Activated gamma-delta T cell treated with anti-CD3 and anti-CD28 coated beads, Interleukin-2, amount 50 U/mL, for 16 hours (primary cell): ENCODE measurements at places on chromosomes 2 and 18.

GRCh38 chr18:3869848-3870247 lies 419.9 kb downstream of the TGIF1 start:
- DNase-seq = no peak

DNA sequence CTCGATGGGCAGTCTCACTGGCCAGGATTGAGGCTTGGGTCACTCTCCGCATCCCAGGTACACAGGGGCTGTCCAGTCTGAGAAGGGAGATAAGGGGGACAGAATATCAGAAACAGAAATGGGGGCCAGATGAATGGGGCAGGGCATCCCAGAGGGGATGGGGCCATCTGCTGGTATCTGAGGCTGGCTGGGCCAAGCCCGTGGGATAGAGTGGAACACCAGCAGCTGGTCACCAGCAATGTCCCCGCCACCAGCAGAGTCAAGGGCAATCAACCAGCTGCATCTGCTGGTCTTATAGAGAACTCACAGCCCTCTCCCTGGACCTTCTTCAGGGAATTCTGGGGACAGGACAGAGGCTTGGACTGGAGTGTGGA lies 128.8 kb upstream of the HAAO start:
- no peak for DNase-seq

DNA sequence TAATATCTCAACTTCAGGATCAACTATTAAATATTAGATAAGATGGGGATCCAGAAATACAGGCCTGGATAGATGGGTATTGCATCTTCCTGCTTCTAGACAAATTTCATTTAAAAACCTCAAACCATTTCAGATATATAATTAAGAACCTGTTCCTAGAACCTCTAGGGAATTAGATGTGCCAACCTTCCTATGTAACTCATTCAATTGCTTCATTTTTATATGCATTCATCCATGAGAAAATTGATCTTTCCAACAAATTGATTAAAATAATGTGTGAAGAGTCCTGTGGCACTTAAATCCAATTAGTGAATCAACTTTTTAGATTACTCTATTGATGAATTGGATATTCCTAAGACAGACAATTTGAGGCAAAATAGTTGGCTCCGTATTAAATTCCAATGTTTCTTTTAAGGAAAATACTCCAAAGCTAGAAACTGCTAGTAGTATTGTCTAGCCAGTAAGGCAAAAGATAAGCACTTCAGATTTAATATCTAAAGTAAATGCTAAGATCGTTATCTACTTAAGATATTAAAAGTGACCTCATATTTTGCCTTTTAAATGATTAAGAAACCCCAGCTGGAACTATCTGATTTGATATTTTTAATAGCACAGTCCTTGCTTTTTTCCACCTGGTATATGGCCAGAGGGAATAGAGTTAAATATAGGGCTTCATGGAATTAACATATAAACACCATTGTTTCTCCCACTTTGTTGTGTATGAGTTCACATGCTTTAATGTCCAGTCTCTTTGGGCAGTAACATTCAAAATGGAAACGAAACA lies 35.8 kb downstream of the DARS1 start:
- DNase-seq = no peak

- DNase-seq = no peak
These were observed 72.0 kb downstream of the PLEKHM3 start for GRCh38 chr2:207953354-207953753.

DNA sequence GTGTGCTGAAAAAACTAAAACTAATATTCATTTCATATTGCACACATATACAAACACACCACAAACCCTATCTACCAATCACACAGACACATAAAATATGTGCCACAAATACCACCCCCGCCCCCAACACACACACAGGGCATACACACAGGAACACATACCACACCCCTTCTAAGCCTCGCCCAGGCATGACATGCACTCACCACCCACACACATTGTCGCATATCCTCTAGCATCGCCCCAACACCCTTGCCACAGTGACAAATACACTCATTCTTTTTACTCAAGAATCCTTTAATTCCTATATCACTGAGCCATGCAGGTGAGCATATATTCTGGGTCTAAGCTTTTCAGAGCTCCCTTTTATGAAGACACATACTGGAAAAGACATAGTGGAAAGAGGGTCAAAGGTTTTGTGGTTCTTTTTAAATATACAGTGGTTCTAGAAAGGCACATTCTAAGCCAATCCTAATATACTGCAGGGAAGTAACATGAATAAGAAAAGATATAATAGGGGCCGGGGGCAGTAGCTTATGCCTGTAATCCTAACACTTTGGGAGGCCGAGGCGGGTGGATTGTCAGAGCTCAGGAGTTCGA lies 24.5 kb upstream of the LCLAT1 start:
- peak; percentile 75 for DNase-seq

DNA sequence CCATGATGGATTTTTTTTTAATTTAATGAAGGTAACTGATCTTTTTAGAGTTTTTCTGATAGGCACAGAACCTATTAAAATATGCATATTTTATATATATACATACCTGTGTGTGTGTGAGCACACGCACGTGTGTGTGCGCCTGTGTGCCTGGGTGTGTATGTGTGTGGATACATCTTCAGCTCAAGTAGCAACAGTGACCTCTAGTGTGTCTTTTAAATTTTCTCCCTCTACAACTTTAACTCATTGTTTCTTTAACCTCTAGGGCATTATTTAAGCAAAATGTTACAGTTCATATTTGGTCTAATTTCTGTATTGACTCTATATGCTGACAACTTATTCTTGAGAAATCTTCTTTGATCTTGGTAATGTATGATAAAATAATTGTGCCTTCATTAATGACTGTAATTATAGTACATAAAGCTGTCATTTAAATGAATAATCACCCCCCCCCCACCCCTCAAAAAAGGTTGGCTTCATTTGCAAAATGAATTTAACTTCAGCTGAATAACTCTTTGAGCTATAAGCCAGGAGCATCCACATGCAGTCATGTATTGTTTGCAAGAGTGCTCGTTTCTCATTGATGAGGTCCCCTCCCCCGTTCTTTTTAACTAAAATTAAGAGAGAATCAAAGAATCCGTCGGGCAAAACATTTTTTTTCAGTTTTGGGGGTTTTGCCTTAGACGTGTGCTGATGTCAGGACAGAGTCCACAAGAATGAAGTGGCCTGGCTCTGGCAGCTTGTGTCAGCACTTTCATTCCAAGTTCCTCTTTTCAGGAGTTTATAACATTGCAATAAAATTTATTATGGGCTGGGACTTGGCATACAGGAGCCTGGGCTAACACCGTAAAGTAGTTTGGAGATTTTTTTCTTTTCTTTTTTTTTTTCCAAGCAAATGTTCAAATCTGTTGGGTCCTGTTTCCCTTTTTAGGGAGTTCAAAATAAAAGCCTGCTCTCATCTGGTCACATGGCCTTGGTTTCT lies 80.0 kb downstream of the ETAA1 start:
- no peak for DNase-seq

- DNase-seq = no peak
These were observed 178.7 kb downstream of the FMNL2 start for GRCh38 chr2:152513681-152514080.

DNA sequence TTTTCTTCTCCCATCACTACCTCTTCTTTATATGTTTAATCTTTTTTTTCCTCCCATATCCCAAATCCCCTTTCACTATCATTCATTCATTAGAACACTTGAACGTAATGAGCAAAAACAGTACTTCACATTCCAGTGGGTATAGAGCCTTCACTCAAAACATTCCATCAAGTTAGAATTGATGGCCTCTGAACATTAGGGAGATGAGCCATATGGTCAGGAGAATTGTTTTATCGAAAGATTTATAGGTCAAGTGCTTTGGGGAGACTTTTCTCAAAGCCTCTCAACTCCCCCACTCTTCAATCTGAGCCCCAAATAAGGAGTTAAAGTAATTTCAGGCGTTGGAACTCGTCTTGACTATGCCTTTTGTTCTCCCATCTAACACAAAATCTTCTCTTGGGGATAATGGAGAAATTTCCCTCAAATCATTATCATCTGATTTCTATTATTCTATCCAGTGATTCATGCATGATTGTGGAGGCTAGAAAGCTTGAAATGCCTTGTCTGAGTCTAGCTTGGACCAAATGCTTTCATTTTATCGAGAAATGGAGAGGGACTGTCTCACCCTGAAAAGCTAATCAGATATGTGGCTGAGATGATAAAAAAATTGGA lies 79.2 kb downstream of the KIAA2012 start:
- no peak for DNase-seq

DNA sequence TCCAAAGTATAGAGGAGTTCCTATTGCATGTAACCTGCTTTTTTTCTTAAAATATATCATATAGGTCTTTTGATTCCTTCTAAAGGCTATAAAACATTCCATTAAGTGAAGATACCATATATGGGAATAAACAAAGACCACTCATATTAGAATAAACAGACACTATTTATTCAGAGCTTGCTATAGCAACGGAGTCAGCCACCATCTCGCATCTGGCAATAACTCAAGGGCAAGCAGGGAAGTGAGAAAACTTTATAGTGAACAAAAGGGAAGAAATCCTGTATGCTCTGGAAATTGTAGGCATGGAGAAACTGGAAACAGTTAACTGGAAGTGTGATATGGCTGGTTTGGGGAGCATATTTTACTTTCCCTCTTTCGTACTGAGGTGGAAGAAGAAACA lies 301.9 kb downstream of the PTH2R start:
- DNase-seq = no peak

GRCh38 chr2:105797298-105797819 lies 52.6 kb downstream of the NCK2 start:
- DNase-seq = no peak

DNA sequence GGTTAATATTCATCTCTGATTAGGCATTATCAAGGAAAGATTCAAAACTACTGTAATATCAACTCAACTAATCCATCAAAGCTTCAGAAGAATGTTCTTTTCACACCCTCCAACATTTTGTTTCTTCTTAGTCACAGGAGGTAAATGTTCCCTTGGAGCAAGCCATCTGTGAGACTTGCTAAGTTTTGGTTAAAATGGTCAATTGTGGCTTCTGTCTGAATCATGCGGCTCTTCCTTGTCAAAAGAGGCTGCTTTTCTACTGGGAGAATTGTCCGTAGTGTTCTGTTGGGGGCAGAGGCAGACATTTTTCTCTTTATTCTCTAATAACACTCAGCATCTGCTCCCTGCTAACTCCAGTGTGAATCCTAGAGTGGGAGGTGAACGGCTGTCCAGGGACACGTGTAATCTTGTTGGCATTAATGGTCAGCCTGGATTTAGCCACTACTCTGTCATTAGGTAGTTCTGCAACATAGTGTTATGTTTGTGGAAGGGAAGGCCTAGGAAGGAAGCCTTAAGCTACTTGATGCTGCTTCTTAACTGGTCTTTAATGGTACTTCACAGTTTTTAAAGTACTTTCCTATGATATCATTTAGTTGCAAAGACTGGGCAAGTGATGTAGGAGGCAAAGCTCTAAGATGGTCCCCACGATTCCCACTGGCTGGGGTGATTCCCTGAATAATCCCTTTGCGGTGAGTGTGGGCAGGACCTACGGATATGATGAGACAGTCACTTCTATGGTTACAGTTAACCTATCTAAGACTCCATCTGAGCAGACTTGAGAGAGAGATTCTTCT lies 22.6 kb upstream of the FAP start:
- DNase-seq = no peak

DNA sequence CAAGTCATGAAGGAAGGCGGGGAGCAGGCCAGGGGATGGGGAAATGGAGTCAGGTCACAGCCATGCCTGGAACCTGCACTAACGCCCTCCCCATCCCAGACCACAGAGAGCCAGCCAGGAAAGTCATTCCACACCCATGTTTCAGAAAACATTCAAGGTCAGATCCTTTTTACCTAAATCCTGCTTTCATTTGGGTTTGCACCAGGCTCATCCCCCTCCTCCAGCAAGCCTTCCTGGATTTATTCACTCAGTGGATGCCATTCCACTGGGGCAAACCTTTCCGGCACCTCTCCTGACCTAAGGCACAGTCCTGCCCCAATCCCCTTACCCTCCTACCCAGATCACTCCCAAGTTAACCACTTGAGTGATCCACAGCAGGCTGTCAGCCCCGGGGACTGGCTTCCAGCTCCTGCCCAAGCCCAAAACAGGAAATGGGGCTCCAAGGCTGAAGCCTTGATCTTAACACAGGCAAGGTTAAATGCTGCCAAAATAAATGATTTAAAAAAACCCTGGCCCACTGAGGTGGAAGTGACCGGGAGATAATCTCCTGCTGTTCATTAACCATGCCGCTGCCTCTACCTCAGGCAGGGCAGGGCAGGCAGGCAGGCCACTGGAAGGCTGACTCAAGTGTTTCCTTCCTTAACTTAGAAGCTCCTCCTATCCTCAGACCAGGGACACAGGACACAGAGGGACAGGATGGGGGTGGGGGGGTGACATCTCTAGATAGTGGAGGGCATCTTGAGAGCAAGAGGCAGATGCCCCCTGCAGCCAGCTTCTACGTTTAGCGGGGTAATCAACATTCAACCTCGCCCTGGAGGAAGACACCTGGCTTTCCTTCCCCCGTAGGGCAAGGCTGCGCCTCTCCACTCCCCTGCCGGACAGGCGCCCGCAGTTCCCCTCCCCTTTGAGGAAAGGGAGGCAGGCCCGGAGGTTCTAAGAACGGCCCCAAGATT lies 1.4 kb downstream of the RAB11FIP5 start:
- no peak for DNase-seq

DNA sequence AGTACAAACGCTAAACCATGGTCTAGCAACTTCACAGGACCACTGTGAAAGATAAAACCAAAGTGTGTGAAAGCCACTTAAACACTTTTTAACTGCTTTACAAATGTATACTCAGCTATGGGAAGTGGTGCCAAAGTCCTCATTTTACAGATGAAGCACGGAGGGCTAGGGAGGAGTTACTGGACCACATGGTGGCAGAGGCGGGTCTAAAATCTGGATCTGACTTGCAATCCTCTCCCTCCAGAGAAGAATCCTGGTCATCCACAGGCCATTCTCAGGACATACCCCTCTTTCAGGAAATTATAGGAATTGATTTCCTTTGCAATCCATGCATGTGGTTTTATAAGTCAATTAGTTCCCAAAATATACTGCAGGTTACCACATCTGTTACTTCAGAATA lies 84.6 kb upstream of the GYPC start:
- no peak for DNase-seq

- no peak for DNase-seq
These were observed 31.7 kb upstream of the ZNF396 start for GRCh38 chr18:35408843-35409261.

- DNase-seq = peak; percentile 54
These were observed 513 bp downstream of the TRIP12 start for GRCh38 chr2:229921101-229921891.
